ENCODE measurements at places on chromosomes 3 and 15. TPM values are rescaled to one million over a fixed set of nuclear protein-coding genes. Genes with fewer than 3 reads are reported as not detected.

The CACNA1D gene
- total RNA-seq, result 20.4 TPM

The COL6A5 gene
- not detected for total RNA-seq

The NECTIN3 gene
- total RNA-seq, result 7.6 TPM

The PRRT3 gene
- total RNA-seq, result 4.3 TPM

The MAP6D1 gene
- 0.99 TPM for total RNA-seq

The TMEM207 gene
- total RNA-seq, result not detected

GRCh38 chr15:47206358-47206978 is 510.8 kb upstream of the SEMA6D start:
- H3K36me3 ChIP-seq, result no peaks in the 10 kb centered on the region
- H3K4me1 ChIP-seq, result no peaks in the 10 kb centered on the region
- no peak for DNase-seq
- H3K27ac ChIP-seq, result no peak overlapping the region

DNA sequence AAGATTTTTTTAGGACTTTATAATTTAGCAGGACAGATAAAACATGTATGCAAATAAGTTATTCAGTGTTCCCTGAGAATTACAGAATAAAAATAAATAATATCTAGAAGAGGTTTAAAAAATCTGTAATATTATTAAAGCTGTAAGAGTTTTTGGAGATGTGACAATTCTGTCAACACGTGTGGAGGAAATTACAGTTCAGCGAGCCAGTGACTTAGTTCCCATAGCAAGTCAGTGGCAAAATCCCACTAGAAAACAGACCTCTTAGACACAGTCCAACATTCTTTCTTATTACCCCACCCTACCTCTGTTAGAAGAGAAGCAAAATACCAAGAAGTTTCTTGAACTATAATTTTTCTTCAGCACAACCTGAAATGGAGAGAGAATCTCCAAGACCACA is 16.2 kb upstream of the DENND6A start:
- DNase-seq, result no peak
- H3K4me1 ChIP-seq, result no peaks in the 10 kb centered on the region
- H3K27me3 ChIP-seq, result no peaks in the 10 kb centered on the region
- no peaks in the 10 kb centered on the region for H3K36me3 ChIP-seq

GRCh38 chr3:165749821-165750220 is 87.4 kb downstream of the BCHE start:
- no peaks in the 10 kb centered on the region for H3K4me1 ChIP-seq
- H3K27me3 ChIP-seq, result no peaks in the 10 kb centered on the region
- H3K27ac ChIP-seq, result no peak overlapping the region
- no peak for DNase-seq
- no peaks in the 10 kb centered on the region for H3K36me3 ChIP-seq

GRCh38 chr3:147937891-147938290 is 528.7 kb downstream of the ZIC1 start:
- H3K4me3 ChIP-seq, result no peak overlapping the region
- no peak for DNase-seq
- no peak overlapping the region for H3K27ac ChIP-seq
- H3K27me3 ChIP-seq, result no peaks in the 10 kb centered on the region

DNA sequence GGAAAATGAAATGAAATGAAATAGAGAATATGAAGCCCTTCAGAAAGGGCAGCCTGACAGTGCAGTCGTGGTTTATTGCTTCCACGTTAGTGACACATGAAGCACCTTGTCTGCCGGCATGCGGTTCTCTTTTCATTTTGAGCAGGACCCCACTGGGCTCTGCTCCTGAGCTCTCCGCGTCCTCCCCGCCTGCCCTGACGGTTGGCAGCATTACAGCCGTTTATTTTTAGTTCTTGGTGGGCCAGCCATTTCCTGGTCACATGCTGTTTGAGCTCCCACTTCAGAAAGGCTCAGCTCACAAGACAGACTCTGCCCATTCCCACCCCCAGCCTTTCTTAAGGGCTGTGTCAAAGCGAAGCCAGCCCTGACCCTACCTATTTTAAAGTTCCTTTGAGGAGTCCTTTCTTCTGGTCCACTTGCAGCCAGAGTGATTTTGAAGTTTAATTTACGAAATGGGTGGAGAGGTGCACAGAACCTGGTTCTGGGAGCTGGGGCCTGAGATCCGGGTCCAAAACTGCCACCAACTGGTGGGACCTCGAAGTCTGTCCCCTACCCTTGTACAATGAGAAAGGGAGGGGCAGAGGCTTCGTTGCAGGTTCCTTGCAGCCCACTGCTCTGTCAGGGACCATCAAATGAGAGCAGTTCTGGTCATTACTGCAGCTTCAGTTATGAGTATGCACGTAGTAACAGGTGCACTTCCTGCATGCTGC is 60.1 kb downstream of the MGLL start:
- H3K36me3 ChIP-seq, result no peaks in the 10 kb centered on the region
- H3K27ac ChIP-seq, result no peak overlapping the region
- peaks cover 10% of the 10 kb centered on the region for H3K4me1 ChIP-seq
- H3K27me3 ChIP-seq, result no peaks in the 10 kb centered on the region
- H3K4me3 ChIP-seq, result no peak overlapping the region
- DNase-seq, result no peak

DNA sequence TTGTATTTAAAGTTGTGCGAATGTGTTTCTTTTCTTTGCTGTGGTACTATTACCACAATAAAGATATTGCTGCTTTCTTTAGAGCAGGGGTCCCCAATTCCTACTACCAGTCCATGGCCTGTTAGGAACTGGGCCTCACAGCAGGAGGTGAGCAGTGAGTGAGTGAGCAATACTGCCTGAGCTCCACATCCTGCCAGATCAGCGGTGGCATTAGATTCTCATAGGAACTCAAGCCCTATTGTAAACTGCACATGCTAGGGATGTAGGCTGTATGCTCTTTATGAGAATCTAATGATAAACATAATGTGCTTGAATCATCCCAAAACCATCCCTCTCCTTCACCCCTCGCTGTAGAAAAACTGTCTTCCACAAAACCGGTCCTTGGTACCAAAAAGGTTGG is 41.6 kb downstream of the DMXL2 start:
- no peaks in the 10 kb centered on the region for H3K27me3 ChIP-seq
- DNase-seq, result no peak
- H3K4me3 ChIP-seq, result no peak overlapping the region
- no peak overlapping the region for H3K27ac ChIP-seq

GRCh38 chr3:115272036-115272824 is 125.1 kb upstream of the ZBTB20 start:
- no peak overlapping the region for H3K4me3 ChIP-seq
- no peak overlapping the region for H3K27ac ChIP-seq
- no peaks in the 10 kb centered on the region for H3K27me3 ChIP-seq
- no peak for DNase-seq
- H3K36me3 ChIP-seq, result no peaks in the 10 kb centered on the region
- no peaks in the 10 kb centered on the region for H3K4me1 ChIP-seq

GRCh38 chr3:20054549-20054987 is 14.3 kb downstream of the KAT2B start:
- H3K27ac ChIP-seq, result peak overlapping the region; percentile 65
- H3K27me3 ChIP-seq, result no peaks in the 10 kb centered on the region
- H3K4me3 ChIP-seq, result no peak overlapping the region
- peaks cover 31% of the 10 kb centered on the region for H3K4me1 ChIP-seq

- peaks cover 6% of the 10 kb centered on the region for H3K4me1 ChIP-seq
- no peak overlapping the region for H3K4me3 ChIP-seq
- H3K36me3 ChIP-seq, result no peaks in the 10 kb centered on the region
These were observed 124.1 kb upstream of the IQSEC1 start for GRCh38 chr3:13197281-13197680.

- H3K4me1 ChIP-seq, result no peaks in the 10 kb centered on the region
- H3K27ac ChIP-seq, result no peak overlapping the region
- no peaks in the 10 kb centered on the region for H3K27me3 ChIP-seq
- no peak for DNase-seq
- H3K4me3 ChIP-seq, result no peak overlapping the region
- no peaks in the 10 kb centered on the region for H3K36me3 ChIP-seq
These were observed 93.7 kb downstream of the MYLK start for GRCh38 chr3:123790254-123791072.

DNA sequence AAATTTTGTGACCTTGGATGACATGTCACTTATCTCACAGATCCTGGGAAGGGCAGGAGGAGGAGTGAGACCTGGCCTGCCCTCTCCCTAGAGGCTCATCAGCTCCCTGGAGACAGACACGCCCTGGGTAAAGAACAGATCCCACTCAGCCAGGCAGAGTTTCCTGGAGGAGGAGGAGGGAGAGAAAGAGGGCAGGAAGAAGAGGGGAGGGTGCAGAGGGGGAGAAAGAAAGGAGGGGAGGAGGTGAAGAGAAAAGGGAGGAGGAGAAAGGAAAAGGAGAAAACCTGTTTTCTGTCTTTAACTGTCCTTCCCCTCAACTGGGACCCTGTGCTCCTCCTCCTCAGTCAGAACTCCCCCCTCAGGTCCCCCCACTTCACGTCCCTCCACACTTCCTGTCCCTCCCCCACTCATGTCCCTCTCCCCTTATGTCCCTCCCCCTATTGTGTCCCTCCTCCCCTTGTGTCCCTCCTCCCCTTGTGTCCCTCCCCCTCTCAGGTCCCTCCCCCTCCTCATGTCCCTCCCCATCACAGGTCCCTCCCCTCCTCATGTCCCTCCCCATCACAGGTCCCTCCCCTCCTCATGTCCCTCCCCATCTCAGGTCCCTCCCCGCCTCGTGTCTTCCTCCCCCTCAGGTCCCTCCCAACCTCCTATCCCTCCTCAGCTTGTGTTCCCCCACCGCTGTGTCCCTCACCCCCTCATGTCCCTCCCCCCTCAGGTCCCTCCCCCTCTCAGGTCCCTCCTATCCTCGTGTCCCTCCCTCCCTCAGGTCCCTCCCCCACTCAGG is 52.3 kb upstream of the CGNL1 start:
- no peak for DNase-seq
- H3K27ac ChIP-seq, result no peak overlapping the region
- H3K4me3 ChIP-seq, result no peak overlapping the region
- H3K4me1 ChIP-seq, result peaks cover 9% of the 10 kb centered on the region
- H3K36me3 ChIP-seq, result no peaks in the 10 kb centered on the region

- H3K27me3 ChIP-seq, result no peaks in the 10 kb centered on the region
- peak; percentile 56 for DNase-seq
- no peak overlapping the region for H3K27ac ChIP-seq
- H3K36me3 ChIP-seq, result no peaks in the 10 kb centered on the region
- no peaks in the 10 kb centered on the region for H3K4me1 ChIP-seq
These were observed 8.2 kb upstream of the GRIP2 start for GRCh38 chr3:14548321-14548729.

- H3K27ac ChIP-seq, result peak overlapping the region; percentile 80
- no peak overlapping the region for H3K4me3 ChIP-seq
- H3K4me1 ChIP-seq, result peaks cover 21% of the 10 kb centered on the region
- H3K27me3 ChIP-seq, result no peaks in the 10 kb centered on the region
These were observed 127.9 kb downstream of the MITF start for GRCh38 chr3:69866988-69867720.

DNA sequence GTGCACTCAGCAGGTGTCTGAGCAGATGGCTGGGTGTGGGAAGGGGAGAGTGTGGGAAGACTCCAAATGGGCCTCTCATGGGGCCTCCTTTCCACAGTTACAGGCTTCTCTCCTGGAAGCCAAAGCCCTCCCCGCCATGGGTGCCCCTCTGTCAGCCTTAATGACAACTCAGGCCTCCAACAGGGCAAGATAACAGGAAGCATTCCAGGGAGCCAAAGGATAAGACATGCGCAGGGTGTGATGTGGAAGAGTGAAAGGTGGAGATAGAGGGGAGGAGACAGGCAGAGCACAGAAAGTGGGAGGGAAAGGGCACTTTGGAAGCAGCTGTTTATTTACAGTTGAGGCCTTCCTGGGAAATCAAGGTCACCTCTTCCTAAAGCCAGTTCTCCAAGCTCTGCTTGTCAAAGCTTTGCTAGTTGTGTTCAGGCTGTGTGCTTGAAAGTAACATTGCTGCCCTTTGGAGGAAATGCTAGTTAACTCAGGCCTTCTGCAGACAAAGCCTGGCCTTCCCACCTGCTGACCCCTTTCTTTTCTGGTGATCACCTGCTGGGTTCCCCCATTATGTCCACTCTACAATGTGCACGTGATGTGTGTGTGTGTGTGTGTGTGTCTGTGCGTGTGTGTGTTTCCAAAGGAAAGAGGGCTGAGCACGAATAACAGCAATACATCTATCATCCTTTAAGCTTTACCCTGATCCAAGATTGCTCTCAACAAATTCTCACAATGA is 35.2 kb upstream of the SMAD3 start:
- H3K4me1 ChIP-seq, result peaks cover 51% of the 10 kb centered on the region
- no peak overlapping the region for H3K4me3 ChIP-seq
- peak overlapping the region; percentile 60 for H3K27ac ChIP-seq
- H3K36me3 ChIP-seq, result no peaks in the 10 kb centered on the region

DNA sequence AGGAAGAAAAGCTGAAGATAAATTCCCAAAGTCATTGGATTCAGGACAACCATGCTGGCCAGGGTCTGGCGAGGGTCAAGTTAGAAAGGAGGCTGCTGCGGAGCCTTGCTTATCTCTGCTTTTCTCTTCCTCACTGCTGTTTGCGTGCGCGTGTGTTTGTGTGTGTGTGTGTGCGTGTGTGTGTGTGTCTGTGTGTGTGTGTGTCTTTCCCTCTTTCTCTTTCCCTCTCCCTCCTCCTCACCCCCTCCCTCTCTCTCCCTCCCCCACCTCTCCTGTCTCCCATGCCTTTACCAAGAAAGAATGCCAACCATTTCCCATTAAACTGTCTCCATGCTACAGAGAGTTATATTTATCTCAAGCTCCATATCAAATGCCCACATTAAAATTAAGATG is at the start of gene COLQ:
Gene COLQ, minus strand, starts transcription at position 134 of the 393 bp plus-strand sequence. Its CDS starts 81 bp downstream, at position 53.
- H3K27me3 ChIP-seq, result no peaks in the 10 kb centered on the region
- no peaks in the 10 kb centered on the region for H3K4me1 ChIP-seq
- H3K36me3 ChIP-seq, result no peaks in the 10 kb centered on the region
- DNase-seq, result no peak
- no peak within 1 kb of the TSS for H3K4me3 ChIP-seq

DNA sequence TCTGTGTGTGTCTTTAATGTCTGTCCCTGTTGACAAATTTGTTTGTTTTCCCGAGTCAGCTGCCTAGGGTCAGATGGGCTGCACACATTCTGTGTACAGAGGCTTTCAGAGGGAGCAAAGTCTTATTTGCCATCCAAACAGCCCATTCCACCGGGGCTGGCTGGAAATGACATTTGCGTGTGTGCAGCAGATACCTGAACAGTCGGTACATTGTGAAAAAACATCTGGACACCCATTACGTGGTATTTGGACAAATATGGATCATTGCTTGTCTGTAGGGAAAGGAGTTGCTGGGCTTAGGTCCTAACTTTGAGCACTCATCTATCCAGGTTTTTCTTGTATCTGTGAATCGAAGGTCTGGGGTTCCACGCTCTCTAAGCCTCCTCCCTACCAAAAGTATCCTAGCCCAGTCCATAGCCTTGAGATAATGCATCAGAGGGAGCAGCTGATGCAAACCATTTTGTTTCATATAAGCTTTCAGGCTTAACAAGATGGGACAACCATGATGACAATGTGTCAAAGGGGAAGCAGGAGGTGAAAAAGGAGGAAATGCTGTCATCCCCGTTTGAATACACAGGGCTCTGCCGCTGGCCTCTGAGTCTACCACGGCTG is 22.2 kb upstream of the CMTM8 start:
- H3K4me1 ChIP-seq, result peaks cover 32% of the 10 kb centered on the region
- no peak overlapping the region for H3K4me3 ChIP-seq
- peak overlapping the region; percentile 30 for H3K27ac ChIP-seq
- H3K36me3 ChIP-seq, result no peaks in the 10 kb centered on the region

GRCh38 chr15:98412852-98413251 is 235.5 kb upstream of the IGF1R start:
- H3K4me3 ChIP-seq, result no peak overlapping the region
- H3K27ac ChIP-seq, result no peak overlapping the region
- H3K4me1 ChIP-seq, result no peaks in the 10 kb centered on the region
- H3K27me3 ChIP-seq, result no peaks in the 10 kb centered on the region
- no peak for DNase-seq

- no peaks in the 10 kb centered on the region for H3K27me3 ChIP-seq
- DNase-seq, result no peak
- H3K27ac ChIP-seq, result no peak overlapping the region
- no peaks in the 10 kb centered on the region for H3K36me3 ChIP-seq
- peaks cover 1% of the 10 kb centered on the region for H3K4me1 ChIP-seq
These were observed 23.2 kb upstream of the MUC4 start for GRCh38 chr3:195834675-195835583.
